ENCODE measurements at places on chromosomes 4 and X. TPM values are rescaled to one million over a fixed set of nuclear protein-coding genes. Genes with fewer than 3 reads are reported as not detected.

PCDH11X gene
- 8.4 TPM for total RNA-seq

TMEM156 gene
- total RNA-seq, result 1.2 TPM

YY2 gene
- total RNA-seq, result 2.2 TPM

DAPP1 gene
- total RNA-seq, result 9.1 TPM

SPATA4 gene
- 0.72 TPM for total RNA-seq

SPANXN1 gene
- total RNA-seq, result not detected

ABLIM2 gene
- total RNA-seq, result 0.96 TPM

CT45A9 gene
- not detected for total RNA-seq

CFAP299 gene
- 0.96 TPM for total RNA-seq

RASL11B gene
- total RNA-seq, result 13.0 TPM

ARHGAP36 gene
- total RNA-seq, result not detected

LANCL3 gene
- 0.48 TPM for total RNA-seq

GAGE12H gene
- total RNA-seq, result not detected

KCTD8 gene
- total RNA-seq, result 3.1 TPM

CXorf49 gene
- total RNA-seq, result not detected

GPR119 gene
- not detected for total RNA-seq

RS1 gene
- total RNA-seq, result 0.24 TPM

PUDP gene
- 8.9 TPM for total RNA-seq

FRMPD4 gene
- 4.6 TPM for total RNA-seq

AKAP14 gene
- not detected for total RNA-seq

SPACA5 gene
- not detected for total RNA-seq

AKAP17A gene
- total RNA-seq, result 14.0 TPM

KIT gene
- total RNA-seq, result 6.3 TPM

CLDN2 gene
- total RNA-seq, result not detected

CLGN gene
- 3.6 TPM for total RNA-seq

ENPEP gene
- 15.2 TPM for total RNA-seq

GPR82 gene
- total RNA-seq, result 0.72 TPM

GLOD5 gene
- not detected for total RNA-seq

SHROOM3 gene
- 33.2 TPM for total RNA-seq

CSAG2 gene
- total RNA-seq, result not detected

SLC9B1 gene
- 12.8 TPM for total RNA-seq

FANCB gene
- 18.8 TPM for total RNA-seq

NDST4 gene
- total RNA-seq, result 2.2 TPM

PGRMC2 gene
- 46.2 TPM for total RNA-seq

RNF175 gene
- total RNA-seq, result 1.7 TPM

DMRTC1 gene
- not detected for total RNA-seq

MTTP gene
- 5.1 TPM for total RNA-seq

GYPB gene
- 35.2 TPM for total RNA-seq

PAQR3 gene
- total RNA-seq, result 7.0 TPM

PGAM4 gene
- not detected for total RNA-seq

FGF2 gene
- 58.0 TPM for total RNA-seq

SATL1 gene
- total RNA-seq, result 4.3 TPM

DKK2 gene
- total RNA-seq, result 179 TPM

ASMT gene
- not detected for total RNA-seq

CXCL3 gene
- 7.0 TPM for total RNA-seq

TRIM2 gene
- 28.9 TPM for total RNA-seq

SSR4 gene
- total RNA-seq, result 135 TPM

ADGRL3 gene
- total RNA-seq, result 101 TPM

USP26 gene
- total RNA-seq, result 3.1 TPM
